ENCODE measurements at places on chromosomes 3 and 15. TPM values are rescaled to one million over a fixed set of nuclear protein-coding genes. Genes with fewer than 3 reads are reported as not detected.
A peak's percentile ranks its signal among the peaks of the same experiment; 100 is the strongest.

Gene GNB4
- 29.2 TPM for total RNA-seq

GRCh38 chr15:31483986-31484951 is 157.6 kb downstream of the KLF13 start:
- H3K27ac ChIP-seq = no peak overlapping the region
- DNase-seq = no peak
- H3K36me3 ChIP-seq = no peaks in the 10 kb centered on the region
- no peaks in the 10 kb centered on the region for H3K4me1 ChIP-seq

- H3K27ac ChIP-seq = no peak overlapping the region
- no peak for DNase-seq
- H3K4me1 ChIP-seq = no peaks in the 10 kb centered on the region
Measured at GRCh38 chr3:154123906-154124305, 2.7 kb downstream of the ARHGEF26 start.

DNA sequence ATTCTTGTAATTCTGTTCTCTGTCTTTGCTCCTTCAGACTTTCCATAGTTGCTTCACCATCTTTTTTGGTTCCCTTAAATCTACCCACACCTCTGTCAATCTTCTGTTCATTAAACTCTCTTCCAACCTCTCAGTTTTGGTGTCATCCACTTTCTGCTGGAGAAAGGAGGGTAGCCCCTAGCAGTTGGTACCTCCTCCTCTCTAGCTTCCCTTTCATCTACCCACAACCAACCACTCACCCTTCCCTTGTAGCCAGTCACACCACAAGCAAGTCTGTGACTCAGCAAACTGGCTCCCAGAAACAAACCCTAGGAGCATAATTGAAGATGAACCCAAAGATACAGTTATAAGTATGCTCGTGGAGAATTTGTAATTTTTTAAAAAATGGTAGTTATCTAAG is 318.6 kb downstream of the FHIT start:
- no peaks in the 10 kb centered on the region for H3K4me1 ChIP-seq
- DNase-seq = no peak
- H3K4me3 ChIP-seq = no peak overlapping the region
- no peak overlapping the region for H3K27ac ChIP-seq
- no peaks in the 10 kb centered on the region for H3K27me3 ChIP-seq

Gene RTP1
- total RNA-seq = 3.0 TPM

Gene A4GNT
- total RNA-seq = not detected

DNA sequence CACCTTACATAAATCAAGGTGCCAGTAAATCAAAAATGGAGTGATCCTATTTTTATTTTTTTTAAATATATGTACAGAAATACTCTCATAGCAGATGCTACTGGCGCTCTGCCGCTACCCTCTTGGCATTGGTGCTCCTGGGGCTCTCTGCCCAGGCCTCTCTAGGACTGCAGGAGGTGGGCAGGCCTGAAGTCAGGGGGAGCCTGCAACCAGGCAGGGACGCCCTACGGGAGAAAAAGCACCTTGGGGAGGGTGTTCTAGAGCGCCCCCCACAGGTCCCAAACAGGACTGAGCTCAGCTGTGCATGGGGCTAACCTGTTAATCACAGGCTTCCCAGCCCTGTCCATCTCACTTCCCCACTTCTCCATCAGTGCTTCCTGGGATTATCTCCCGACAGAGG is 192.5 kb downstream of the SHQ1 start:
- DNase-seq = peak; percentile 85
- H3K27ac ChIP-seq = no peak overlapping the region
- no peaks in the 10 kb centered on the region for H3K27me3 ChIP-seq
- no peaks in the 10 kb centered on the region for H3K36me3 ChIP-seq

Gene TMCO5A
- total RNA-seq = not detected

DNA sequence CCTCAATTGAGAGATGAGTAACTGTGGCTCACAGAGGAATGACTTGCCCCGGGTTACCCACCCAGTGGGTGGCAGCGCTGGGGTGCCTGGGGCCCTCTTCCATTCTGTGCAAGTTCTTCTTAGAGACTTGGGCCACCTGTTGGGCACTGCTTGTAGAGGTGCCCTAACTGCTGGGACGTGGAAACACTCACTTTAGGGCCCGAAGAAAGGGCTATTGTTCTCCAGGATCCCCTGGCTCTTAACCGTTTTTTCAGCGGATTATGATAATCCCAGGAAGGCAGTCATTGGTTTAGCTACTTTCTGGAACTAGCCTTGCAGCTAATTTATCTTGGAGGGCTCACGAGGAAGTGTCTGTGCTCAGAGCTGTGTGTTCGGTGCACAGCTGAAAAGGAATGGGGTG is 66.0 kb upstream of the GCNT3 start:
- no peak overlapping the region for H3K4me3 ChIP-seq
- no peaks in the 10 kb centered on the region for H3K27me3 ChIP-seq
- no peak for DNase-seq
- H3K36me3 ChIP-seq = no peaks in the 10 kb centered on the region
- H3K27ac ChIP-seq = no peak overlapping the region

- H3K4me3 ChIP-seq = no peak overlapping the region
- no peaks in the 10 kb centered on the region for H3K27me3 ChIP-seq
- peaks cover 9% of the 10 kb centered on the region for H3K4me1 ChIP-seq
- H3K27ac ChIP-seq = no peak overlapping the region
Measured at GRCh38 chr3:124837065-124837464, 50.1 kb downstream of the ITGB5 start.

- H3K4me3 ChIP-seq = no peak overlapping the region
- H3K4me1 ChIP-seq = peaks cover 6% of the 10 kb centered on the region
- no peaks in the 10 kb centered on the region for H3K27me3 ChIP-seq
- H3K36me3 ChIP-seq = no peaks in the 10 kb centered on the region
Measured at GRCh38 chr15:29904757-29905417, 82.6 kb upstream of the TJP1 start.

DNA sequence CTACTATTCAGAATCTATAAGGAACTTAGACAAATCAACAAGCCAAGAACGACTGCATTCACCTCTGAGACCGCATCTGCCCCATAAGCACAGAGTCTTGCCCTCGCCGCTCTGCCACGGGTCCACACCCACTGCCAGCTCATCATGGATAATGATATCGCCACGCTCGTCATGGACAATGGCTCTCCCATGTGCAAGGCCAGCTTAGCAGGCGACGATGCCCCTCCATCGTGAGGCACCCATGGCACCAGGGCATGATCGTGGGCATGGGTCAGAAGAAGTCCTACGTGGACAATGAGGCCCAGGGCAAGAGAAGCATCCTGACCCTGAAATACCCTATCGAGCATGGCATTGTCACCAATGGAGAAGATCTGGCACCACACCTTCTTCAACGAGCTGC is 92.1 kb upstream of the FXR1 start:
- no peaks in the 10 kb centered on the region for H3K36me3 ChIP-seq
- DNase-seq = no peak
- H3K27ac ChIP-seq = no peak overlapping the region
- no peaks in the 10 kb centered on the region for H3K27me3 ChIP-seq

GRCh38 chr3:25288413-25288812 is 139.7 kb upstream of the RARB start:
- H3K27ac ChIP-seq = no peak overlapping the region
- H3K27me3 ChIP-seq = no peaks in the 10 kb centered on the region
- H3K36me3 ChIP-seq = no peaks in the 10 kb centered on the region
- no peak for DNase-seq
- no peak overlapping the region for H3K4me3 ChIP-seq
- H3K4me1 ChIP-seq = peaks cover 11% of the 10 kb centered on the region

- no peaks in the 10 kb centered on the region for H3K27me3 ChIP-seq
- H3K4me3 ChIP-seq = no peak overlapping the region
- H3K4me1 ChIP-seq = no peaks in the 10 kb centered on the region
- H3K36me3 ChIP-seq = no peaks in the 10 kb centered on the region
- no peak overlapping the region for H3K27ac ChIP-seq
Measured at GRCh38 chr15:29461877-29462276, 192.3 kb upstream of the NSMCE3 start.

DNA sequence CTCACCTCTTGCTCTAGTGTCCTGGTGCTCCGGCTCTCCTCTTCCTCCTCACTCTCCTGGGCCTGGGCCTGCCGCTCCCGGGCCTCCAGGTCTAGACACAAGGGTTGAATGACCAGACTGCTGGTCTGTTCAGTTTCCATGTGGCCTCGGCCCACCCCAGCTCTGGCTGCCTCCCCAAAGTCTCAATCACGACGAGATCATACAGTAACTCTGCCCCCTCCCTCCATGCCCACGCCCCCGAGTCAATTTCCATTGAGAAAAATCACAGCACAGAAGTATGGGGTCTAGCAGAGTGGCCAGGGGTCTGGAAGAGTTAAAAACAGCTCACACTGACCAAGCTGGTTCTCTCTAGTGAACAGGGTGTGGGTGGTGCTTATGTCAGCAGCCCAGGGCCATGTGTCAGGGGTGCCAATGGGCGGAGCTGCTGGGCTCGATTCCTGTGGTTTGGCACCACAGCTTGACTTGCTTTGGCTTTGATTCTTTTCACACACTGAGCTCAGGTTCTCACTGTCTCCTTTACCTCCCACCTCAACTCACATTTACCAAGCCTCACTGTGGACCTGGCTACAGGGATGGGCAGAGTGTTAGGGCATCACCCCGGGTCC is 6.9 kb downstream of the C15orf62 start:
- DNase-seq = no peak
- H3K27me3 ChIP-seq = no peaks in the 10 kb centered on the region
- no peak overlapping the region for H3K27ac ChIP-seq

- H3K4me3 ChIP-seq = no peak overlapping the region
- no peak overlapping the region for H3K27ac ChIP-seq
- no peaks in the 10 kb centered on the region for H3K36me3 ChIP-seq
- H3K27me3 ChIP-seq = no peaks in the 10 kb centered on the region
- H3K4me1 ChIP-seq = peaks cover 5% of the 10 kb centered on the region
Measured at GRCh38 chr3:45139372-45140140, 6.6 kb downstream of the CDCP1 start.

Gene AADACL2
- not detected for total RNA-seq

GRCh38 chr15:74312445-74313007 is 54.9 kb downstream of the CYP11A1 start:
- H3K4me1 ChIP-seq = peaks cover 21% of the 10 kb centered on the region
- peaks cover 7% of the 10 kb centered on the region for H3K27me3 ChIP-seq
- H3K4me3 ChIP-seq = no peak overlapping the region
- DNase-seq = no peak
- H3K36me3 ChIP-seq = no peaks in the 10 kb centered on the region

DNA sequence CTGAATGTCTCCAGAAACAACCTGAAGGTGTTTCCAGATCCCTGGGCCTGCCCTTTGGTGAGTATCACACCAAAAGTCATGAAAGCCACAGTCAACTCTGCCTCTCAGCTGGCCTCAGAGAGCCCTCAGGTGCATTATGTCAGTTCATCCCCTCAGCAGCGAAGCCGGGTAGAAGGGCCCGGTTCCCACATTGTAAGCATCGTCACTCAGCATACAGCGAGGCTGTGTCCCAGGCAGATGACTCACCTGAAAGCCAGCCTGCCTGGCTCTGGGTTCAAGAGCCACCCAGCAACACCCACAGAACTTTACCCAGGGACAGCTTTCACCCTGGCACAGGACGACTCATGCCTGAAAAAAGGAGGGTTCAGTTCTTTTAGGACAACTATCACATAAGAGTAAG is 91.6 kb downstream of the LRRK1 start:
- H3K27ac ChIP-seq = no peak overlapping the region
- H3K27me3 ChIP-seq = no peaks in the 10 kb centered on the region
- no peak for DNase-seq
- no peak overlapping the region for H3K4me3 ChIP-seq
- no peaks in the 10 kb centered on the region for H3K4me1 ChIP-seq
- H3K36me3 ChIP-seq = no peaks in the 10 kb centered on the region

GRCh38 chr3:59133311-59133710 is 83.5 kb upstream of the CFAP20DC start:
- H3K36me3 ChIP-seq = no peaks in the 10 kb centered on the region
- no peak overlapping the region for H3K4me3 ChIP-seq
- no peak overlapping the region for H3K27ac ChIP-seq
- DNase-seq = no peak

Gene LINS1
- total RNA-seq = 8.1 TPM

Gene HRG
- total RNA-seq = 0.15 TPM

- no peak overlapping the region for H3K27ac ChIP-seq
- no peak overlapping the region for H3K4me3 ChIP-seq
Measured at GRCh38 chr3:5709714-5710113, 522.2 kb downstream of the EDEM1 start.

GRCh38 chr15:63226966-63227401 is 37.6 kb downstream of the RAB8B start:
- no peak overlapping the region for H3K4me3 ChIP-seq
- no peak for DNase-seq
- no peaks in the 10 kb centered on the region for H3K27me3 ChIP-seq
- H3K4me1 ChIP-seq = peaks cover 2% of the 10 kb centered on the region
- no peak overlapping the region for H3K27ac ChIP-seq

GRCh38 chr15:77974416-77975331 is 102.8 kb downstream of the TBC1D2B start:
- no peak overlapping the region for H3K4me3 ChIP-seq
- H3K4me1 ChIP-seq = no peaks in the 10 kb centered on the region
- DNase-seq = no peak
- no peak overlapping the region for H3K27ac ChIP-seq
- H3K27me3 ChIP-seq = no peaks in the 10 kb centered on the region

Gene NOX5
- not detected for total RNA-seq

- no peaks in the 10 kb centered on the region for H3K4me1 ChIP-seq
- DNase-seq = no peak
- no peak overlapping the region for H3K4me3 ChIP-seq
- H3K36me3 ChIP-seq = peaks cover 54% of the 10 kb centered on the region
- no peaks in the 10 kb centered on the region for H3K27me3 ChIP-seq
Measured at GRCh38 chr3:12574661-12575060, 17.8 kb downstream of the MKRN2 start.

Gene PDCD6IP
- total RNA-seq = 155 TPM

Gene FETUB
- not detected for total RNA-seq

DNA sequence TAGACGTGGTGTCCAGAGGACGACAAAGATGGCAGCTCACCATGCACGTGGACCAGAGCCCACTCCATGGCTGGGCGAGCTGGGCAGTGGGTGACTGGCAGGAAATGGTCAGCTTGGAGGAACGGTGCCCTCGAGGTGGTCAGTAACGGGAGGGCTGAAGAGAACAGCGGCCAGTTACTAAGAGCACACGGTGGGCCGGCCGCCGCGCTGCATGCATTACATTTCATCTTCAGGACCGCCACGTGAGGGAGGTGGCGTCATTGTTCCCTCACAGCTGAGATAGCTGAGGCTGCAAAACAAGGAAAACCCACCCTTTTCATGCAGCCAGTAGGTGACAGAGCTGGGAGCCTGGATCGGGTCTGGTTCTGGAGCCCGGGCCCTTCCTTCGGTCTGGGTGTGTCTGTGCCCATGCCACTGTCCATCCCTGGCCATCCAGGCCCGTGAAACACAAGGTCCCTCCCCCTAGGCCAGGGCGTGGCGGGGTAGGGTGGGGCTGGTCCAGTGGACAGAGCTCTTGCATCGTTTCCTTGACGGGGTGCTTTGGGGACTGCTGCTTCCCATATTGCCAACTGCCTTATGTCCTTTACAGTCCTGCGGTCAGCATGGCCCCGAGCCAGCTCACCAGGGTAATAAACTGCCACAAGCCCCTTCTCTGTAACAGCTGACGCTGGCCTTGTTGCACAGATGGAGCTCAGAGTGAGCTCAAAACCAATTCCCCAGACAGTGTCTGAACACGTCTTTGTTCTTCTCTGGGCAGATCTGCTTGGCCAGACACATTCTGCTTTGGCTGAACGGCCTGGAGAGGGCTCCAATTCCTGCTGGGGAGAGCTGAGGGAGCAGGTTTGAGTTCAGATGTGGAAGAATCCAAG is 51.8 kb downstream of the RGMA start:
- no peaks in the 10 kb centered on the region for H3K27me3 ChIP-seq
- no peaks in the 10 kb centered on the region for H3K4me1 ChIP-seq
- H3K36me3 ChIP-seq = no peaks in the 10 kb centered on the region
- DNase-seq = no peak

Gene CHDH
- 10.3 TPM for total RNA-seq

Gene DNAH1
- total RNA-seq = 1.5 TPM

GRCh38 chr3:88617283-88617682 is 467.5 kb downstream of the C3orf38 start:
- no peaks in the 10 kb centered on the region for H3K36me3 ChIP-seq
- H3K27me3 ChIP-seq = no peaks in the 10 kb centered on the region
- H3K4me1 ChIP-seq = no peaks in the 10 kb centered on the region
- no peak overlapping the region for H3K27ac ChIP-seq
- no peak overlapping the region for H3K4me3 ChIP-seq

Gene CHRNA5
- total RNA-seq = 29.3 TPM
